ENCODE measurements at places on chromosomes 13 and 19. TPM values are rescaled to one million over a fixed set of nuclear protein-coding genes. Genes with fewer than 3 reads are reported as not detected.
A peak's percentile ranks its signal among the peaks of the same experiment; 100 is the strongest.

CLC gene
- not detected for total RNA-seq

DNA sequence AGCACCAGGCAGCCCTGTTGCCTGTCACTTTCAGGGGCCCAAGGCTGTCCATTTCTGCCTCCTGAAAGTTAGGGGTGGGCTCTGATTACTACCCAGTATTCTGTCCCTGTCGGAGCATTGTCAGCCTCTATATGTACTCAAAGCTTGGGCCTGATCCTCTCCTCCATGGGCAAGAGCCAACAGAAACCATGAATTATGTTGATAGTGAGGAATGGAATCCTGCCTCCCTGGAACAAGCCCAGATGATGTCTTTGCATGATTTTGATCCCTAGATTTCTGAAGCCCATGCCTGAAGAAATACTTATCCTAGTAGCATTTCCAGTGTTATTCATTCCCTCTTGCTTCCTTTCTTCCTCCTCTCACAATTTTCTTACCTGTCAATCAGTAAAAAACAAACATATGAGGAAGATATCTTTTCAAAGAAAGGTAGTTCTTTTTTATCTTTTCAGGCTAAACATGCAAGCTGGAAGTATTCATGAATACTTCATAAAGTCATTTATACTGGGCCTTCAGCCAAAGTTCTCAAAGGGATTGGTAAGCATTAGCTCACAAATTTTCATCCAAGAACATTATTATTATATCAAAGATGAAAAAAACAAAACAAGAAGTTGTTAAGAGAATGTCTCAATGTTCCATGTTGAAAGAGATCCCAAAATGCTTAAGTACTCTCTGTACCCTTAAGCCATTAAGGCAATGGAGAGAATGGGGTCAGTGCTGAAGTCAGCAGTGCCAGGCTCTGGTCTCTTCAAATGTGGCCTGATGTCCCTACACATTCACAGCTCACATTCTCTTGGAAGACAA lies 171.7 kb downstream of the NHLRC3 start:
- H3K36me3 ChIP-seq = no peaks in the 10 kb centered on the region
- H3K4me1 ChIP-seq = no peaks in the 10 kb centered on the region
- no peak overlapping the region for H3K4me3 ChIP-seq

DNA sequence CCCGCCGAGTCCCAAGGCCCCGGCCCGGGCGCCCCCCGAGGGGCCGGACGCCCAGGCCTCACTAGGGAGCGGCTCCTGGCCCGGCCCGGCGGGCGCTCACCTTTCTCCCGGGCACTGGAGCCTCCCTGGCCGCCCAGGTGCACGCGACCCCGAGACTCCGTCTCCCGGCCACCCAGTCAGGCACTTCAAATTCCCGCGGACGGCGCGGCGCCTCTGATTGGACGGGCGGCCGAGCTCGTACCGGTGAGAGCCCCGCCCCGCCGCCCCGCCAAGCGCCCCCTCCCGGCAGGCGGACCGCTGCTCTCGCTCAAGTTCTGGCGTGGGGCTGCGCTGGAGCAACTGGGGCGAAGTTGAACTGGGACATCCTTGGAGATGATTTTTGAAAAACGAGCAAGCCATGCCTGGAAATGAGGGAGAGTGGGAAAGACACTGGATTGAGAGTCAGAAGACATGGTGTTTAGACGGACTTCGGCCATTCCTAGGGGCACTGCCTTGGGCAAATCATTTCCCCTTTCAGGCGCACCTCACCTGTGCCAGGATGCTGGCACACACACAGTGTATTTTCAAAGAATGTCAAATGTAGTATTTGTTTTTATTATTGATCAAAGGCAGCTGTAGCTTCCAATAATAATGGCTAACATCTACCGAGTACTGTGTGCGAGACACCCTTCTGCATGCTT lies 485.3 kb downstream of the UQCRFS1 start:
- no peaks in the 10 kb centered on the region for H3K27me3 ChIP-seq
- H3K27ac ChIP-seq = no peak overlapping the region
- H3K4me1 ChIP-seq = no peaks in the 10 kb centered on the region
- no peak for DNase-seq

GRCh38 chr19:41706741-41707501 lies 1.5 kb upstream of the CEACAM5 start:
- no peaks in the 10 kb centered on the region for H3K4me1 ChIP-seq
- H3K4me3 ChIP-seq = peak overlapping the region; percentile 33
- no peaks in the 10 kb centered on the region for H3K27me3 ChIP-seq

GRCh38 chr13:35785576-35786303 lies 309.3 kb upstream of the MAB21L1 start:
- no peaks in the 10 kb centered on the region for H3K27me3 ChIP-seq
- H3K4me3 ChIP-seq = no peak overlapping the region
- no peak overlapping the region for H3K27ac ChIP-seq
- no peaks in the 10 kb centered on the region for H3K4me1 ChIP-seq
- no peaks in the 10 kb centered on the region for H3K36me3 ChIP-seq

TMTC4 gene
- total RNA-seq = 28.2 TPM

- H3K27ac ChIP-seq = no peak overlapping the region
- no peaks in the 10 kb centered on the region for H3K4me1 ChIP-seq
- no peaks in the 10 kb centered on the region for H3K36me3 ChIP-seq
- no peak overlapping the region for H3K4me3 ChIP-seq
- no peak for DNase-seq
These were observed 39.9 kb downstream of the ITGBL1 start for GRCh38 chr13:101492251-101492910.

DNA sequence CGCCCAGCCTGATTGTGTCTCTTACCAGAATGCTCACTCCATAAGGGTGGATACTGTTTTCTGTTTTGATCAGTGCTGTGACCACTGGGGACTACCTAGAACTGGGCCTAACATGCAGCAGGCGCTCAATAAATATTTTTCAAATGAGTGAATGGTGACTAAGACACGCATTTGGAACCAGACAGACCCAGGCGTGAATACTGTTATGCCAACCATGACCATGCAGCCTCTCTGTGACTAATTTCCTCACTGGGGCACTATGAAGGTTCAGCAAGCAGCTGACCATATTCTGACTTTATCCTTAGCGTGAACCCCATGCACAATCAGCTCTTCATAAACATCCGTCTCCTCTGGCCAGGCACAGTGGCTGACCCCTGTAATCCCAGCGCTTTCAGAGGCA lies 13.0 kb upstream of the SPC24 start:
- no peaks in the 10 kb centered on the region for H3K27me3 ChIP-seq
- no peak for DNase-seq
- no peak overlapping the region for H3K27ac ChIP-seq
- H3K36me3 ChIP-seq = peaks cover 5% of the 10 kb centered on the region
- H3K4me1 ChIP-seq = peaks cover 2% of the 10 kb centered on the region

GRCh38 chr19:39524495-39524894 lies 8.2 kb downstream of the EID2B start:
- H3K4me1 ChIP-seq = no peaks in the 10 kb centered on the region
- H3K27me3 ChIP-seq = no peaks in the 10 kb centered on the region
- DNase-seq = no peak
- no peak overlapping the region for H3K4me3 ChIP-seq
- no peak overlapping the region for H3K27ac ChIP-seq
- H3K36me3 ChIP-seq = no peaks in the 10 kb centered on the region

ZFR2 gene
- total RNA-seq = not detected

GRCh38 chr13:39777527-39778061 lies 122.1 kb downstream of the COG6 start:
- H3K4me3 ChIP-seq = no peak overlapping the region
- DNase-seq = no peak
- H3K27me3 ChIP-seq = no peaks in the 10 kb centered on the region
- no peak overlapping the region for H3K27ac ChIP-seq
- no peaks in the 10 kb centered on the region for H3K36me3 ChIP-seq

GRCh38 chr19:50632151-50632835 lies 7.4 kb downstream of the SYT3 start:
- H3K27me3 ChIP-seq = peaks cover 16% of the 10 kb centered on the region
- no peak overlapping the region for H3K27ac ChIP-seq
- H3K4me3 ChIP-seq = no peak overlapping the region
- no peaks in the 10 kb centered on the region for H3K4me1 ChIP-seq
- no peak for DNase-seq
- H3K36me3 ChIP-seq = no peaks in the 10 kb centered on the region
